Activated T-cell treated with anti-CD3 and anti-CD28 coated beads for 48 hours (primary cell): ENCODE measurements at places on chromosomes 1 and 21.

- DNase-seq, result no peak
Measured at GRCh38 chr1:177035586-177035985, 128.9 kb downstream of the ASTN1 start.

GRCh38 chr21:31408301-31409088, 64.4 kb upstream of the TIAM1 start:
- no peak for DNase-seq

- DNase-seq, result no peak
Measured at GRCh38 chr1:201807958-201808632, 20.9 kb upstream of the IPO9 start.

- DNase-seq, result no peak
Measured at GRCh38 chr1:44775930-44776729, 790 bp downstream of the RPS8 start.
